ENCODE measurements at places on chromosomes 12 and 14.

GRCh38 chr12:109814600-109815150 lies 18.5 kb downstream of the TRPV4 start:
- DNase-seq, result no peak

DNA sequence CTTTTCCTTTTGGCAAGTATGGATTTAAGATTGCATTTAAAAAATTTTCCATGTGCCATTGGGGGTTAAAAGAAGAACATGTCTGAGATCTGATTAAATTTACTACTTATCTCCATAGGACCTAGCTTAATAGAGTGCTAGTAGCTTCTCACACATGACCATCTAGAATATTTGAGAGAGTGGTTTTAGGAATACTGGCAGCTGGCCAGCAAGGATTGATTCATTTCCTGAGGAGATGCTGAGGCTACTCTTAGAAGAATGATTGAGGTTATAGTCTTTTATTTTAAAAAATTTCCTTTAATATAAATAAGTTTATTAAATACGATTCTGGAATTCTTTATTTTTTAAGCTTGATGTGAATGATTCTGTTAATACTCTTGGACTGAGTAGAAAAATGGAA lies 56.2 kb downstream of the MIPOL1 start:
- peak; percentile 45 for DNase-seq

DNA sequence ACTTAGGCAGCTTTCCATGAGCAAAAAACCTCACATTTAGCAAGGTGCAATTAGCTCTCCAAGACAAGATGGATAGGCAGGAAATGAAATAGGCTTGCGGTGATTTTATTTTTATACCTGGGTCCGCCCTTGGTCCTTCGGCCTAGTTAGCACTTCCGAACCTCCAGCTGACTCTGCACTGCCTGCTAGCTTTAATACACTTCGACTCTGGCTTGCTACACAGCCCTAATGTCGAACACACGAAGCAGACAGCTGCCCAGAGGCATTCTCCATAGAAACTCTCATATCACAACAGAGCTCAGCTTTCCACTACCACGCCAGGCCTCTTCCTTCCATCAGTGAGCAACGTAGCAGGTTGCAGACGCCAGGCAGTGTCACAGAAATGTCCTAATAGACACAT lies 688.0 kb downstream of the VRK1 start:
- DNase-seq, result no peak

GRCh38 chr12:110316861-110317260 lies 35.8 kb downstream of the ATP2A2 start:
- peak; percentile 47 for DNase-seq

GRCh38 chr14:62234849-62235248 lies 472.6 kb downstream of the SNAPC1 start:
- DNase-seq, result no peak

GRCh38 chr14:99554184-99554583 lies 49.8 kb downstream of the CCDC85C start:
- no peak for DNase-seq

DNA sequence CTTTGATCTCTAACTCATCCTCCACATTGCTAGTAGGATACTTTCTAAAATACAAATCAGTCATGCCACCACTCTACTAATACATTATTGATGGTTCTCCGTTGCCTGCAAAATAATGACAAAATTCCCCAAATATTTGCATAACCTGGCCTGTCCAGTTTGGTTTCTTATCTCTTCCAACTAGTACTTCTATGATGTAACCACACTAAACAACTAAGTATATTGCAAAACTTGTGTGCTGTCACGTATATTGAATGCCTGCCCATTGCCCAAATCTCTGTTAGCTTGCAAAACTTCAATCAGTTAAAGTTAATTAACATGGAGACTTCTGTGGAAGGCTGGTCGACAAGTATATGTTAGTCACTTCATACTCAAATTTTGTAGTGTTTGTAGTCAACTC lies 6.5 kb downstream of the OR6C74 start:
- no peak for DNase-seq

- peak; percentile 23 for DNase-seq
Measured at GRCh38 chr14:64569138-64569631, 19.4 kb downstream of the PPP1R36 start.

DNA sequence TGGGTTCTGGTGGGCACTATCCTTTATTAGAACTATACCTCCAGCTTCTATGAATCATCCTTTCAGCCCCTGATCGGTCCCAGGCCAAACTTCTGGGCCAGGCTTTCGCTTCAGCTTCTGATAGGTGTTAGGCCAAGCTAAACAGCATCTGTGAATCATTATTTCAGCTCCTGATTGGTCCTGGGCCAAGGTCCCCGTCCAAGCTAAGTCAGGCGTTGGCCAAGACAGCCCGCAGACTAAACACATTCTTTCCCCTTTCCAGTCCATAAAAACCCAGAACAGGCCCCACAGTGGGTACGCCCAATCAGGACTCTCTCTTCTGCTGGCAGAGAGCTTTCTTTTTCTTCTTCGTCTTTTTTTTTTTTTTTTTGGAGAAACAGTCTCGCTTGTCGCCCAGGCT lies 1808.9 kb upstream of the SEL1L start:
- DNase-seq, result no peak

DNA sequence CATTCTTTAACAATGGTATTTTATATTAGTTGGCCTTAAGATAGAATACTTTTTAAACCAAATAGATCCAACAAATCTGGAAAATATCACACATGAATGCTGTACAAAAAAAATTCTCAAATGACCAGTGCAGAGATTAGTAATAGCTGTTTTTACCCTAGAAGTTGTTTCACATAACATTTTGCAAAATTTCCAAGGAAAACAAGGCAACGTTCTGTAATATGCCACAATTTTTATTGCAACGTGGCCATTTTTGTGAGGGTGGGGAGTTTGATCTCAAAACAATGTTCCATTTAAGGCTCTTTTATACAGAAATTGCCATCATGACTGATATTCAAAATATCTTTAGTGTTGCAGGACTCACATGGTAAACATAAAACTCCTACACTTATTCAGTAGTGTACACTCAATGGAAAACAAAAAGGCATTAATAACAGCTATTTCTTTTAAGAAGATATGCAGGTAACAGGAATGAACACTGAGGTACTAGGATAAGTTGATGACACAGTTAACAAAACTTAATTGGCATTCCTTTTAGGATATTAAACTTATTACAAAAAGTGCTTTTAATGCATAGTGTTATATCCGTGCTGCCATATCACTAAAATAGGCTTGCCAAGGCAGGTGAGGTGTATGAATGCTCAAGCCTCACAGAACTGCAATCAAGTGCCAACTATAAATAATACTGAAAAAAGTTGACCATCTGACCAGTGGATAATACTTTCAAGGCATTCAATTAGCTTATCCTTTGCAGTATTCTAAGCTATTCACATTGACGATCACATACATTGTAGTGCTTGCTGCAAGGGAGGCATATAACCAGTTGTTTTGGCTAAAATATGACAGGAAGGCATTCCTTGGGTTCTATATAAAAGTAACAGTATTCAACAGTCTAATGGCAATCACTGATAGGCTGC lies 2.3 kb downstream of the CFL2 start:
- no peak for DNase-seq

- DNase-seq, result no peak
Measured at GRCh38 chr14:90850487-90850886, 34.3 kb upstream of the TTC7B start.

- no peak for DNase-seq
Measured at GRCh38 chr14:68174446-68174845, 354.9 kb downstream of the RAD51B start.

- no peak for DNase-seq
Measured at GRCh38 chr14:94473666-94474410, 2.2 kb downstream of the SERPINA9 start.

DNA sequence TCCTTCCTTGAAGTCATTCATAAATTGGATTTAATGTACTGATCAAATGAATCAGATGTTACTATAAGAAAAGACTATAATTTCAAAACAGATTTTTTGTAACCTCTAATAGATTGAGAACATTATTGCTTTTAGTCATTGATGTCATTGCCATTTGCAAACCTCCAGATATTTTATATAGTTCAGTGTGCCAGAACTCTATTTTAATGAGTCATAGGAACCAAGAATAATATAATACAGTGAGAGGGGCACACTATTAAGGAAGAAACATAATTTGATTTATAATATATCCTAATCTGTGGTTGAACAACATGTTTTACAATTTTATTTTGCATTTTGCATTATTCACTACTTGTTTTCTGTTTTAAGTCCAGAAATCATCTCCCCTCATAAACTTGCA lies 78.0 kb downstream of the LRRC9 start:
- no peak for DNase-seq

- DNase-seq, result no peak
Measured at GRCh38 chr14:101109981-101110728, 206.6 kb upstream of the RTL1 start.

GRCh38 chr12:131834798-131835615 lies 6.8 kb downstream of the MMP17 start:
- DNase-seq, result no peak

- DNase-seq, result peak; percentile 19
Measured at GRCh38 chr12:124828264-124829007, 35.2 kb downstream of the SCARB1 start.

Measured in non-pigmented ciliary epithelial cell (primary cell).